ENCODE measurements at places on chromosomes 7 and 10. TPM values are rescaled to one million over a fixed set of nuclear protein-coding genes. Genes with fewer than 3 reads are reported as not detected.

GRCh38 chr10:103445767-103446567 lies 6.2 kb downstream of the CALHM2 start:
- H3K4me1 ChIP-seq: peaks cover 42% of the 10 kb centered on the region
- H3K36me3 ChIP-seq: peaks cover 51% of the 10 kb centered on the region
- H3K4me3 ChIP-seq: no peak overlapping the region
- peak; percentile 35 for DNase-seq

The SLC26A3 gene
- not detected for total RNA-seq

DNA sequence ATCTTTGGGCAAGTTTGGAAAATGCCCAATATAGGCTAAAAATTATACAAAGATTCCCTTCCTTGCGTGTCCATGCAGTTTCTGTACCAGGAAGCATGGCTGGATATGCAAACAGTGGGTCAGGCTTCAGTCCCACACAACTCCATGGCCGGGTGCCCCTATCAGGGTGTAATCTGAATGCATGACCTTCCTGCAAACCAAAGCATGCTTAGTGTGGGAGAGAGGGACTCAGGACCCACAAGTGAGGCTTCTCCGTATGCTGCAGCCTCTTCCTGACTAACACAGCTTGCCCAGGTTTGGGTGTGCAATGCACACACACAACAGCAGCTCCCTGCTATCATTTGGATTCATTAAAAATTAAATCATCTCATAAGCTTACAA lies 8.5 kb downstream of the AKR1B10 start:
- no peaks in the 10 kb centered on the region for H3K36me3 ChIP-seq
- H3K27ac ChIP-seq: no peak overlapping the region
- DNase-seq: no peak
- H3K4me1 ChIP-seq: no peaks in the 10 kb centered on the region

DNA sequence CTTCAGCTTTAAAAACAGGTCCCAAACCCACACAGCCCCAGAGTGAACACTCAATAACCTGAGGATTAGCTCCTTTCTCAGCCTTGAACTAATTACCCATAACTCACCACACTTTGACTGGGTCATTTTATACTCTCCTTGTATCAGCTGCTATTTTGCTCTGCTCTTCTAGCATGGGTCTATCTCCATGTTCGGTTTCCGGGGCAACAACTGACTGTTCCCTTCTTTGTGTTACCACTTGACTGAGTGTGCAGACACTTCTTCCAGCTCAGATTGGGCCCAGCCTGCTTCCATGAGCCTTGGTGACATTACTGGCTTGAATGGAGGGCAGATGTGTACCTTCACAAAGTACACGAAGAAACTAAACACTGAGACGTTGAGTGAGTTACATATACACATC lies 31.5 kb upstream of the PRPS1L1 start:
- no peaks in the 10 kb centered on the region for H3K4me1 ChIP-seq
- no peak overlapping the region for H3K4me3 ChIP-seq

The BAG3 gene
- total RNA-seq: 8.4 TPM

The TBX20 gene
- not detected for total RNA-seq

Measured in fibroblast of lung (primary cell).